ENCODE measurements at places on chromosomes 3 and 15.

DNA sequence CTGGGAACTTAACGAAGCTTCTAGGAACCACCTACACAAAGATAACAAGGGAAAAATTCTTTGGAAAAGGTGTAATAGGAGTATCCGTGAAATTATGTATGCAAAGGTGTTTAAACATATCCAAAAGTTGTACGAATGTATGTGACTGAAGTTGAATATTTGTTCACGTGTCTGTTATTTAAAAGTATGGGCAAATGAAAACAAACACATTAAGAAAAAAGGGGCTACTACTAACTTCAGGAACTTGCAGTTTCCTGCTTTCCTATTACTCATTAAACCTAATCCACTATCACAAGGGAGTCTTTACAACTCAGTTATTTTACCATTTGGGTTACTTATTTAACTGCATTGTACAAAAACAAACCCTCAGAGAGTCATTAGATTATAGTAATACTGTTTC is 33.9 kb upstream of the GRAMD1C start:
- no peak for DNase-seq

GRCh38 chr15:51223771-51224229 is 114.6 kb downstream of the CYP19A1 start:
- peak; percentile 89 for DNase-seq

GRCh38 chr3:179801263-179801662 is 148.4 kb downstream of the USP13 start:
- peak; percentile 16 for DNase-seq

- DNase-seq: peak; percentile 52
Measured at GRCh38 chr3:69085168-69085832, 563 bp downstream of the ARL6IP5 start.

GRCh38 chr3:180755556-180755955 is 76.3 kb upstream of the CCDC39 start:
- DNase-seq: no peak

DNA sequence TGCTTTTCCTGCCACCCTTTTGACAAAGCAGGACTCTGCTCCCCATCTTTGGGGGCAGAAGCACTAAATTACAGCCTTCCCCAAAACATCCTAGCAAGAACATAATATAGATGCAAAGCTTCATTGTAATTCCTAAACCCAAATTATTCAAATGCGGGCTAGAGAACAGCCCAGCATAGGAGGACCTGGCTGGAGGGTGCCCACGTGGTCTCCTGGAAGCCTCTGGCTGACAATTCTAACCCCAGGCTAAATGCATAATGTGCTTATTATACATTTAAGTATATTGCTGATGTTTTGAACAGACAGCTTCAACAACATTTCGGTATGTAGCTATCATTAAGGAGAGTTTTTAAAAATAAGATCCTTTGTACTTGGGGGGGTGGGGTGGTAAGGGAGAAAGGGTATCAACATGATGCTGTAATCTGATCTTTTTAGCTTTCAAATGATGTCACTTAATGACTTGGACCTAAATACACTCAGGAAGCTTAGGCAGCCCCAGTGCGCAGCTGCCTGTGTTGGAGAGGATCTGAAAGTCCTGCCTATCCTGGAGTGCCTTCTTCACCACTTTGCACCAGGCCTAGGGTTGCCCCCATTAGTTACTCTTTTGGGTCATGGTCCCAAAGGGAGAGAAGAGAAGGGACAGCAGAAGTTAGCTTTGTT is 57.2 kb upstream of the USP3 start:
- DNase-seq: no peak

DNA sequence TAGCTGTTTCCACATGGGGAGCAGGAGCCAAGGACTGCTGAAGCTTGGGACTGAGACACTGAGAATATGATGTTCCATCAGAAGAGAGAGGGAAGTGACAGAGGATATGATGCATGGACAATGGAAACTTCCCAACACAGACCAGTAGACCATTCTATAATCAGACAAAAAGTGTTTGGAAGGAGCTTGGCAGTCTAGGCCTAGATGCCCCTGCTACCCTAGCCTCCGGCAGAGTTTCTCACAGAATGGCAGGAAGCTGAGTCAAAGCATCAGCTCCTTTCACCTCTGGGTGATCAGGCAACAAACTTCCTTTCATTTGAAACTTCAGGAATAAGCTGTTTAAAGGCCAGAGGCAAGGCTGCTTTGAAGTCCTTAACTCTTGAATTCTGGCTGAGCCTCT is 222.0 kb downstream of the NEK10 start:
- no peak for DNase-seq

- DNase-seq: no peak
Measured at GRCh38 chr3:20055842-20056241, 15.6 kb downstream of the KAT2B start.

DNA sequence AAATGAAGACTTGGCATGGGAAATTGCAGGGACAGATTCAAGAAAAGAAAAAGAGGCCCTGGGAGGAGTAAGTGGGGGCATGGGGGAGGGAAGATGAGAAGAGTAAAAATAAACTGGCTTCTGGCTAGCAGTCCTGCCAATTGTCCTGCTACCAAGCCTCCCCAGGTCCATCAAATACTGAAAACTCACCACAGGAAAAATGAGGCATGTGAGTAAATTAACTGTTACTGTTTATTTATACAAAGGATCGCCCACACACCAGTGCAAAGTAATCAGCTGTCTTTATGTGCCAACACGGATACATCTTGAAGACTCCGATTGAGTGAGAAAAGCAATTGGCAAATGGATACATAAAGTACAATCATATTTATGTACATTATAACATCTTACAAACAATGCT is 10.7 kb upstream of the KLHL25 start:
- no peak for DNase-seq

DNA sequence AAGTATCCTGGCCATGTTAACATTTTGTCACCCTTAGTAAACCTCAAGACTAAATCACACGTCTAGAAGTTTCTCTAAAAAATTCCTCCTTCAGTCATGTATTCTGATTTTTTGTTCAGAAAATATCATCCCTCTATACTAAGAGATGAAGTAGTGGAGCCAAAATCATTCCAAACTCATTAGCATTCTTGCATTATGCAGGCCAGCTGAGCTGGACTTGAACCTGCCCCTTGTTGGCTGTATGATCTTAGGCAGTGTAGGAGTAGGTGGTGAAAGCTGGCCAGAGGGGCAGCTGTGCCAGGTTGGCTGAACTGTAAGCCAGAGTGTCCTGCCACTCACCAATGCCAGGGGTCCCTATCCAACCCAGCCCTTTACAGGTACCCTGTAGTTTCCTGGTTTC is 69.1 kb downstream of the CDAN1 start:
- DNase-seq: no peak

GRCh38 chr15:35197306-35197705 is 112.2 kb upstream of the NANOGP8 start:
- no peak for DNase-seq

- peak; percentile 84 for DNase-seq
Measured at GRCh38 chr15:86863226-86863915, 783.7 kb downstream of the AGBL1 start.

- DNase-seq: peak; percentile 67
Measured at GRCh38 chr3:197256836-197257444, 41.5 kb downstream of the DLG1 start.

- peak; percentile 61 for DNase-seq
Measured at GRCh38 chr3:37453393-37454389, 279.3 kb upstream of the LRRFIP2 start.

- DNase-seq: peak; percentile 77
Measured at GRCh38 chr3:53195602-53196574, 34.9 kb downstream of the PRKCD start.

DNA sequence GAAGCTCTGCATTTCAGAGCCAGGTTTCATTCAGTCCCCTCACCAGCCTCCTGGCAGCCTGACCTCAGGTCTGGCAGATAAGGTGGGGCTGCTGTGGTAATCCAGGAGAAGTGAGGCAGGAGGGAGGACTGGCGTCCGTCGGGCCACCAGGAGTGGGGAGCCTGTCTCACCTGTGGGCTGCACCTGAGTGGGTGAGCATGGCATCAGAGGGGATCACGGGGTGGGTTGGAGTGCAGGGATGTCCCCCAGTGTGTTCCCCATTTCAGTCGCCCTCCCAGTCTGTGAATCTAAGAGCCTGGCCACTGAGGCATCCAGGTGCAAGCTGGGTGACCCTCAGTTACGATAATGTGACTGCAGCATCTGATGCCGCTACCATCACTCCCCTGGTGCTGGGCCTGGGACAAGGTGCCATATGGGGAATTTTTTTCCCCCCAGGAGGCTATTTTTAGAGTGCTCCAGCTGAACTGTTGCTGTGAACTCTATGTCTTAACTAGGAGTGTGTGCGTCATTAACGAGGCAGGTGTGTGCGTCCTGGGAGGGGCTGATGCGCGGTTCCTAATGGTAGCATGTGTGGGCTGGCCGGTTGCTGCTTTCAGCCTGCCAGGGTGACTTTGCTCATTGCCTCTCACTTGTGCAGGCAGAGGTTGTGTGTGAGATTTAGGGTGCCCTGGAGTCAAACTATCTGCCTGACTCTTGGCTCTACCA is 165.2 kb downstream of the SLCO3A1 start:
- DNase-seq: no peak

DNA sequence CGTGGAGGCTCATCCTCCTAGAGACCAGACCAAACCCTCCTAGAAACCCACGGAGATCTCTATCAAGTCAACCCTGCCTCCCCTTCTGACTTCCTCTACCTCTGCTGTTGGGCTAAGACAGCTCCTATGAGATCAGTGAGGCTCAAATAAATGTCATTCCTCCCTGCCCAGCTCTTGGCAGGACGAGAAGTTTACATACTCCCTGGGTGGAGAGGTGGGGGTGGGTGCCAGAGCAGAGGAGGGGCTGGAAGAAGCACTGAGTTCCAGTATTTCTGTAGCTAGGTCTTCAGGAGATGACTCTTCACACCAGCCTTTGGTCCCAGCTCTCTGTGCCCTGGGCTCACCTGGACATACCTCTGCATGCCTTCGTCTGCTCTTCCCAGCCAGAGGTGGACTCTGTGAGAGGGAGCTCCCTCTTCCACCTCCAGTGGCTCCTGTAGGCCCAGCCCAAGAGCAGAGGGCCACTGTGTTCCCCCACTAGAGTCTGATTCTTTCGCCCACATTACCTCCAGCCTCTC is 42.4 kb upstream of the TLE3 start:
- DNase-seq: peak; percentile 21

DNA sequence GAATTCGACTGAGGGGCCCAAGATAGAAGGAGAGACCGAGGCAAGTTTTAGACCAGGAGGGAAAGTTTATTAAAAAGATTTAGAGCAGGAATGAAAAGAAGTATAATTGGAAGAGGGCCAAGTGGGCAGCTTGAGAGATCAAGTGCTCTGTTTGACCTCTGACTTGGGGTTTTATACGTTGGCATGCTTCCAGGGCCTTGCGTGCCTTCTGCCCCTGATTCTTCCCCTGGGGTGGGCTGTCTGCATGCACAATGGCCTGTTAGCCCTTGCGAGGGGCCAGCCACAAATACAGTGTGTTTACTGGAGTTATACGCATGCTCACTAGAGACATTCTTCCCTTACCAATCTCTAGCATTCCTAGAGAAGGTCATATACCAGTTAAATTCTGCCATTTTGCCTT is 70.7 kb upstream of the LARS2 start:
- no peak for DNase-seq

- no peak for DNase-seq
Measured at GRCh38 chr3:142614059-142614626, 17.9 kb downstream of the PLS1 start.

- no peak for DNase-seq
Measured at GRCh38 chr3:6679510-6679909, 181.4 kb upstream of the GRM7 start.

GRCh38 chr3:133573629-133574194 is at the start of gene CDV3:
Gene CDV3, plus strand, starts transcription at chr3:133573686. Its CDS starts 359 bp downstream, at chr3:133574045.
- no peak for DNase-seq

- no peak for DNase-seq
Measured at GRCh38 chr15:67017311-67017710, 48.1 kb upstream of the SMAD3 start.

DNA sequence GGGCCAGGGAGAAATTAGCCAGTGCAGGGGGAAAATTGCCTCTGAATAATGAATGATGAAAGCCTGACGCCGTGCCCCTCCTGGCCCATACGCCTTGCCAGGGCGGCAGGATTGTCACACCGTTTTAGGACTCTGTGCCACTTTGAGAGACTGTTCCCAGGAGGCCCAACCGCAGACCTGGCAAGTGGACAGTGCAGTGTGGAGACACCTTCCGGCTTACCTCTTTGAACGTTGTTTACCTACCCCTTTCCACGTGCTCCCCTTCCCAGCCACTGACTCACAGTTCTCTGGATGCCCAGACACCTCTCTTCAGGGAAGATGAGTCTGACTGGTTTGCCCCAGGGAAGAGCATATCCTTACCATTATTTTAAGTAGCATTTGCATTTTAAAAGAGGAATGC is 84.0 kb upstream of the PXYLP1 start:
- DNase-seq: no peak

GRCh38 chr15:99436542-99437314 is 129.1 kb upstream of the MEF2A start:
- DNase-seq: no peak

DNA sequence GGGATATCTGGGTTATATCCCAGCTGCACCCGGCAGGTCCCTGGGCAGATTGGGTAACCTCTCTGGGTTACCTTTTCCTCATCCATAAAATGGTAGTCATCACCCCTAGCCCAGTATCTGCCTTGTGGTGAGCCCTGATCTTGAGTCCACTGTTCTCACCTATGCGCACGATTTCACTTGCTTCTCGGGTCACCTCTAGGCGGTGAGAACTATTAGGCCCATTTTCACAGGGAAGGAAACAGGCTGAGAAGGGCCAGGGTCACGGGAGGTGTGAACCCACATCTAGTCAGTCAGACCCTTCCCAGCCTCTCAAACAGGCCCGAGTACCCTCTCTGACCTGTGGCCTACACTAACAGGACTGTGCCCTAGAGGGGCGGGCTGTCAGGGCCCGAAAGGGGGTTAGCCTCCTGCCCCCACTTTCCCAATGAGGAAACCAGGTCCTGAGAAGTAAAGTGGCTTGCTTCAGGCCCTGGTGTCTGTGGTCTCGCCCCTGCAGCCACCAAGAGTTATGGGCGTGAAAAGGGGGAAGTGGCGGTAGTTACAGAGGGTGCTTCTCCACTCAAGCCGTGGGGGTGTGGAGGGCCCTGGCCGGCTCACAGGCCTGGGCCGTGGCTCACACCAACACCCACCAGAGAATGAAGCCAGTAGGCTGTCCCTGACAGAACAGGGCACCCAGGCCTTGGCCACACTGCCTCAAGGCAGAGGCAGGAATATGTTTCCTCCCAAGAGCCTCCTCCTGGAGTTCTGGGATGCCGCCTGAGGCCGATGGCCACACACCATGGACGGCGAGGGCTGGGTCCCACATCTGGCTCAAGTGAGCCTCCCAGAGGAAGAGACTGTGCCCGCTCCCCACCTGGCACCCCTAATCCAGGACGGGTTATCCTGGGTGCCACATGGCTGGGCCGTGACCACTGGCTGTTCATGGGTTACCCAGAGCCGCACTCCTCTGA is 19.5 kb downstream of the PSTPIP1 start:
- no peak for DNase-seq

- DNase-seq: no peak
Measured at GRCh38 chr15:78133801-78134200, 2.6 kb upstream of the CIB2 start.

GRCh38 chr3:143601723-143602484 is 246.4 kb downstream of the SLC9A9 start:
- DNase-seq: peak; percentile 54

GRCh38 chr15:70324001-70324974 is 226.6 kb upstream of the TLE3 start:
- DNase-seq: no peak

- DNase-seq: no peak
Measured at GRCh38 chr3:194574639-194575483, 58.4 kb downstream of the TMEM44 start.

GRCh38 chr3:95399585-95399984 is 1336.7 kb downstream of the NSUN3 start:
- DNase-seq: no peak

- no peak for DNase-seq
Measured at GRCh38 chr3:30331519-30331918, 274.9 kb upstream of the TGFBR2 start.

GRCh38 chr3:122502941-122503340 is 11.8 kb downstream of the KPNA1 start:
- DNase-seq: no peak

Data from astrocyte of the hippocampus (primary cell).